ENCODE measurements at places on chromosomes 4 and X. TPM values are rescaled to one million over a fixed set of nuclear protein-coding genes. Genes with fewer than 3 reads are reported as not detected.
A peak's percentile ranks its signal among the peaks of the same experiment; 100 is the strongest.

GRCh38 chr4:2062168-2062807, 3.2 kb downstream of the NAT8L start:
- no peak for DNase-seq
- no peak overlapping the region for H3K4me3 ChIP-seq
- no peaks in the 10 kb centered on the region for H3K4me1 ChIP-seq
- peaks cover 3% of the 10 kb centered on the region for H3K27me3 ChIP-seq

DNA sequence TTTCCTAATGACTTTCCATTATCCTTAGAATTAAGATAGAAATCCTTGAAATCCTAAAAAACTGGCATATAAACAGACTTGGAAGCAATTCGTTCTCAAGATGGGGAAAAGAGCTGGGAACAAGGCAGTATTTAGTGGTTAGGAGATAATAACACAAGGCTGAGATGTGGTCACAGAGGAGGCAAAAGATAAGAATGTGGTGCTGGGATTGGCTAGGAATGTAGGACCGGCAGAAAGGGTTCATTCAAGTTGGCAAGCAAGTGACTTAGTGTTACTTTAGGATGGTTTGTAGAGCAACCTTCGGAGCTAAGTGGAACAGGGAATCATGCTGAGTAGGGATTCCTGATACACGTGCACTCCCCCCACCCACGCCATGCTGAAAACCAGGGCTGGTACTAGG, 121.9 kb upstream of the RPS6KA3 start:
- DNase-seq: no peak
- no peaks in the 10 kb centered on the region for H3K27me3 ChIP-seq
- H3K4me3 ChIP-seq: no peak overlapping the region
- no peaks in the 10 kb centered on the region for H3K36me3 ChIP-seq
- H3K4me1 ChIP-seq: no peaks in the 10 kb centered on the region

DNA sequence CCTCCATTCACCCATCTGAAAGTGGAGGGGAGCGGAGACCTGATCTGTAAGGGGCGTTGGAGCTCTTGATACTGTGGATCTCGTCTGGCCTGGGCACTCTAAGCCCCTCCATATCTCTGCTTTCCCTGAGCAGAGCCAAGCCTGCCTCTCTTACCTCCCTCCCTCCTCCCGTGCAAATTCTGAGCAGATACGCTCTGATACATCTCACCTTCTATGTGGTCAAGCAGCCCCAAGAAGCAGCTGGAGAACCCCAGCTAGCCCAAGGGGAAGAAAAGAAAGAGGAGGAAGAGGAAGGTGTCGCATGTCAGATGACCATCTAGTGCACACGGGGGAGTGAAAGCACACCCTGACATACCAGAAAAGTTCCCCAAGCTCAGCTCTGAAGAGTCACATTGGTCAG, 1.9 kb upstream of the DGAT2L6 start:
- H3K4me3 ChIP-seq: no peak overlapping the region
- H3K27ac ChIP-seq: peak overlapping the region; percentile 18
- no peaks in the 10 kb centered on the region for H3K27me3 ChIP-seq
- no peaks in the 10 kb centered on the region for H3K36me3 ChIP-seq
- peaks cover 18% of the 10 kb centered on the region for H3K4me1 ChIP-seq

DNA sequence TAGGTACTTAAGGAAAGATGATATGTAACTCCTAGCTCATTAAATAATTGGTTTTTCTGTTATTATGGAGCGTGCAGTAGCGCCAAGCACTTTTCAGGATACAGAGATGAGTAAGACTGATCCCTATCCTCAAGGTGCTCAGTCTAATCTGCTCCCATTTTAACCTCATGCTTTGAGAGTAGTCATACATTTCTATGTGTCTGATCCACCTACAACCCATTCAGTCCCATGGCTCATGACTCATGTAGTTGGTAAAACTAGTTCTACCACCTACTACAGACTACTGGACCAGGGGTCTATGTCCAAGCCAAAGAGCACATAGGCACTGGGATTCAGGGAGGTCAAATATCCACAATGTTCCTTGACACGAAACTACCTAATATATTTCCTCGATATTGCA, 60.8 kb downstream of the TMEM154 start:
- DNase-seq: no peak
- H3K27ac ChIP-seq: no peak overlapping the region
- no peaks in the 10 kb centered on the region for H3K27me3 ChIP-seq
- no peaks in the 10 kb centered on the region for H3K36me3 ChIP-seq

DNA sequence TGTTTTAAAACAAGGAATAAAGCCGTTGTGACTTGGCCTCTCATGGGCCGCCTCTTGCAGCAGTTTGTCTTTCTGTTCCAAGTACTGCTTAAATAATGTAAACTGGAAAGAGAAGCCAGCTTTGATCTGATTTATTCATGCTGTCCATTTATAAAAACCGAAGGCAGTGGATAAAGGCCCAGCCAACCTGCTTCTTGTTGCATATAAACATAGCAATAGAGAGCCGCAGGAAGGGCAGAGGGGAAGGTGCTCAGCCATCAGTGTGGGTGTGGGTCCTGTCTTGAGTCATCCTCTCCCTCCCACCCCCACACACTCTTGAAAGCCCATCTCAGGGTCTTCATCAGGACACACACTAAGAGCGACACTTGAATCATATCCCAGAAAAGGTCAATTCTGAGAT, 187.9 kb upstream of the FAM9B start:
- DNase-seq: no peak
- no peak overlapping the region for H3K27ac ChIP-seq
- no peaks in the 10 kb centered on the region for H3K4me1 ChIP-seq

DNA sequence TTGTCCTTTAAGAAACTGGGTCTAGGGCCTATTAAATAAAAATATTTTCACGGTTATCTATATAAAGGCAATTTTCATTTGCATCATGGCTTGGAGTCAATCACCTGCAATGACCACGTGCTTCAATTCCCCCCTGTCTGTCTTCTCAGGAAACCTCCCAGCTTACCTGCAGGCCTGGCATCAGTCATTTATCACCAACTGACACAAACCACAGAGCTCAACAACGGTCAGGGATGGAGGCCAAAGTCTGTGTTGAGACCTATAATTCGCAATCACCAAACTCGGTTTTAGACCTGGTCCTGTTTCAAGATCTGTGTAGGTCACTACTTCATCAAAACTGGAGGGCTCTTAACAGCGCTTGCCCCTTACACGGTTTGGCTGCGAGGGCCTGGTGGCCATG, 1.9 kb downstream of the SLC9A7 start:
- no peaks in the 10 kb centered on the region for H3K27me3 ChIP-seq
- H3K27ac ChIP-seq: peak overlapping the region; percentile 5
- no peak for DNase-seq
- peak overlapping the region; percentile 69 for H3K4me3 ChIP-seq
- H3K4me1 ChIP-seq: 0 out of 2 replicates have a peak, but pooled peaks cover 3% of the 10 kb centered on the region
- H3K36me3 ChIP-seq: no peaks in the 10 kb centered on the region

DNA sequence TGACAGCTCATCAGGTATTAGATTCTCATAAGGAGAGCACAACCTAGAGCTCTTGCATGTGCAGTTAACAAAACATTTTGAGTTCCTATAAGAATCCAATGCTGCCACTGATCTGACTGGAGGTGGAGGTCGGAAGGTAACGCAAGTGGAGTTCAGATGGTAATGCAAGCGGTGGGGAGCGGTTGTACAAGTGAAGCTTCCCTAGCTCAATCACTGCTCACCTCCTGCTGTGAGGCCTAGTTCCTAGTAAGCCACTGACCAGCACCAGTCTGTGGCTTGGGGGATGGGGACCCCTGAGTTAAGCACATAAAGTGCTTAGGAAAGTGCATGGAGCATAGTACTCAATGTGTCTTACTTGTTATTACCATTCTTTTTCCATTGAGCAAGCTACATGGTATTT, 983.2 kb upstream of the IGFBP7 start:
- no peak overlapping the region for H3K27ac ChIP-seq
- no peak overlapping the region for H3K4me3 ChIP-seq
- H3K36me3 ChIP-seq: no peaks in the 10 kb centered on the region
- no peak for DNase-seq
- H3K4me1 ChIP-seq: no peaks in the 10 kb centered on the region

DNA sequence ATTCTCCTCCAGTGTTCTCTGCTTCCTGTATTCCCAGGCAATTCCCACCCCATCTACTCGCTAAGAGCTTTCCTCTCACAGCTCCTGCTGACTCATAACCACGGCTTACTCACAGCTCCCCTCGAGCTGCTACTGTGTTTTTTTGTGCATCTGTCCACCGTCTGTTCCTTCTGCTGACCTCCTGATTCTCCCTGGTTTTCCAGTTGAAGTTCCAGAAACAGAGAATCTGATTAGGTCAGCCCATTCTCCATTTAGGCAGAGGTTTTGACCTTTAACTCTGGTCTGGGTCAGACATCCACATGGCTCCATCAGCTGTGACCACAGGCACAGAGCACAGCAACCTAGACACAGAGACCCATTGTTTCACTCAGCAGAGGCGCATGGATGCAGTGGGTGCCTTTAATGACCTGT, 5.5 kb upstream of the SMIM20 start:
- no peaks in the 10 kb centered on the region for H3K36me3 ChIP-seq
- peaks cover 18% of the 10 kb centered on the region for H3K4me1 ChIP-seq
- DNase-seq: no peak
- H3K27me3 ChIP-seq: no peaks in the 10 kb centered on the region
- H3K27ac ChIP-seq: no peak overlapping the region

DNA sequence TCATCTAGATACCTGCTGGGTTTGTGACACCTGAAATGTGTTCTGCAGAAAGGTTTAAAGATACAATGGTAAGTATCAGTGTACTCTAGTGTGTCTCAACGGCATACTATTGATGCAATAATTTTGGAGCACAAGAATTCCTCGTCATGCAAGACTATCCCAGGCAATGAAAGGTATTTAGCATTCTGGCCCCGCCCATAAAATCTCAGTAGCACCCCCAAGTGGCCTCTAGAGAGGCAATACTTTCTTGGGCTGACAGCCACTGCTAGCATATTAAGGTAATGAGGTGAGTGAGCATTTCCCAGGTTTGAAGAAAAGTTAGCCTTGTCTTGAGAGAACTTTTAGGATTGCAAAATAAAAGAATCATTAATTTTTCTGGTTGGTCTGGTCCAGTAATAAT, 24.0 kb downstream of the TAB3 start:
- DNase-seq: no peak
- no peak overlapping the region for H3K4me3 ChIP-seq
- H3K36me3 ChIP-seq: no peaks in the 10 kb centered on the region
- H3K27me3 ChIP-seq: no peaks in the 10 kb centered on the region
- H3K4me1 ChIP-seq: no peaks in the 10 kb centered on the region
- no peak overlapping the region for H3K27ac ChIP-seq

- H3K4me1 ChIP-seq: no peaks in the 10 kb centered on the region
- H3K4me3 ChIP-seq: no peak overlapping the region
- H3K27me3 ChIP-seq: no peaks in the 10 kb centered on the region
- no peak overlapping the region for H3K27ac ChIP-seq
- no peaks in the 10 kb centered on the region for H3K36me3 ChIP-seq
Observed at GRCh38 chrX:42028109-42028508, 104.8 kb upstream of the CASK start.

DNA sequence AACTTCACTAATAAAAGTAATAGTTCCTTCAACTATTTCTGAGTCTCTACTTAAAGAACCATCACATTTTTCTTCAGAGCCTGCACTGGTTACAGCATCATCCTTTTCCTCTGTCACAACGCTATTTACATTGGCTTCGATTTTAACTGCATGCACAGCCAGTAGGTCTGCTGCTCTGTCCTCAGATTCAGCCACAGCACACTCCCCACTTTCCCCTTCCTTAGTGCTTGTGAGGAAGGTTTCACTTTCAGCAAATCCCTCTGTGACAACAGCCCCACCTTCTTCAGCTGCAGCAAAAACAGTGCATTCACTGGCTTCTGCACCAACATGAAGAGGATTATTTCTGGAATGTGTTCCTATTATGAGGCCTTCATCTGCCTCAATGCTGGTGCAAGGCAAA, 25.7 kb downstream of the BOD1L1 start:
- H3K36me3 ChIP-seq: peaks cover 3% of the 10 kb centered on the region
- H3K27ac ChIP-seq: peak overlapping the region; percentile 45
- H3K4me3 ChIP-seq: no peak overlapping the region

DNA sequence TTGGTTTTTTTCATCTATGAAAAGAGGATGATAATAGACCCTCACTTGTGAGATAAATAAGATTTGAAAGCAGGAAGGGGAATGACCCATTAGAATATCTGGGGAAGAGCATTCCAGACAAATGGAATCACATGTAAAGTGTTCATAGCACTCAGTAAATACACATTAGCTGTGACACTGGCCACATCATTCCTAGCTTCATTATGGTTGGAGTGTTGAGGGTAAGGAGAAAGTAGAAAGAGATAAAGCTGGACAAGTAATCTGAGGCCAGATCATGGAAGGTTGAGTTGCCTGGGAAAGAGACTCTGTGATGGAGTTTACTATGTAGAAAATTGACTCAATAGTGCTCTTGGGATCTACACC, 6.9 kb upstream of the PGRMC1 start:
- no peaks in the 10 kb centered on the region for H3K4me1 ChIP-seq
- peaks cover 4% of the 10 kb centered on the region for H3K27me3 ChIP-seq
- H3K36me3 ChIP-seq: no peaks in the 10 kb centered on the region
- no peak overlapping the region for H3K27ac ChIP-seq

DNA sequence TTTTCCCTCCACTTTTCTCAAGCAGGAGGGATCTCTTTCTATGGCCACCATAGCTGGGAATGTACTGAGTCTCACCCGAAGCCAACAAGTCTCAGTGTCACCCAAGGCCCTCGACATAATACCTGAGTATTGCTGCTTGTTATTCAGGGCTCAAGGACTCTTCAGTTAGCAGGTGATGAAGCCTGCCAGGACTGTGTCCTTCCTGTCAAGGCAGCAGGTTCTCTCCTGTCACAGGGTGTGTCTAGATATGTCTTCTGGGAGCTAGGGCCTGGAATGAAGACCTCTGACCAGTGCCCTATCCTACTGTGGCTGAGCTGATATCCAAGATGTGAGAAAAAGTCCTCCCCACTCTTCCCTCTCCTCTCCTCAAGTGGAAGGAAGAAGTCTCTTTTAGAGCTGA, 391.0 kb upstream of the DIPK2B start:
- no peaks in the 10 kb centered on the region for H3K4me1 ChIP-seq
- no peaks in the 10 kb centered on the region for H3K36me3 ChIP-seq
- no peak overlapping the region for H3K4me3 ChIP-seq
- no peaks in the 10 kb centered on the region for H3K27me3 ChIP-seq

The EPGN gene
- not detected for total RNA-seq

The BEX3 gene
- total RNA-seq: 0.27 TPM

The HSD17B13 gene
- total RNA-seq: not detected

The PRPS1 gene
- total RNA-seq: 65.8 TPM

The MTNR1A gene
- not detected for total RNA-seq

The FOXR2 gene
- not detected for total RNA-seq

Measured in GM12878 (cell line).